ENCODE measurements at places on chromosomes 5 and 9. TPM values are rescaled to one million over a fixed set of nuclear protein-coding genes. Genes with fewer than 3 reads are reported as not detected.

OR1N2 gene
- 0.81 TPM for total RNA-seq

DNA sequence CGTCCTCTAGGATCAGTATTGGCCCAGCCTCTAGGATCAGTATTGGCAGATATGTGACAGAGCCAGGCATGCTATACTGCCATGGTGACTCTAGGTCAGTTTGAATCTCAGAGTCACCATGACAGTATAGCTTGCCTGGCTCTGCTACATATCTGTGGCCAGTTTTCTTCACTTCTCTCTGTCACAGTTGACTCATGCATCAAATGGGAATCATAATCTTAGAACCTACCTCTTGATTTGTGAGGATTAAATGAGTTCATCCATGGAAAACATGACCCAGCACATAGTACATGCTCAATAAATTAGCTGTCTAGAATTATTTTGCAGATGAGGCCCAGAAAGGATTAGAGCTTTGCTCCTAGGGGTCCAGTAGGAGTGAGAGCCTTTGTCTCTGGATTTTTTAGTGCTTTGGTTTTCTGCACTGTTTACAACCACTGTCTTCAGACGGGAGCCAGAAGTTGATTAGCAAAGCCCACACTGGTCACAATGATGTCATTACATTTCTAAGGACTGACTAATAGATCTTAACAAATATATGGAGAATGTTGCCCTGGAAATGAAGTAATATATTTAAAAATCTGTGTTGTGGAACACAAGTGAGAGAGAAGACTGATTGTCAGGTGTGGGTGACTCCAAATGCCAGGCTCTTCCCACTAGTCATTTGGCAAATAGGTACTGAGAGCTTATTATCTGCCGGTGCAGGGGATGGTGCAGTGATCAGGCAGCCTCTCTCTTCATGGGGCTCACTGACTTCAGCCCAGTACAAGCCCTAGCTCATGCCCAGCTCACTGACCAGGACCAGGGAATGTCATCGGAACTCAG, 76.0 kb downstream of the COL15A1 start:
- H3K4me3 ChIP-seq, result no peak overlapping the region
- DNase-seq, result no peak
- no peaks in the 10 kb centered on the region for H3K27me3 ChIP-seq
- H3K27ac ChIP-seq, result no peak overlapping the region
- H3K36me3 ChIP-seq, result no peaks in the 10 kb centered on the region
- no peaks in the 10 kb centered on the region for H3K4me1 ChIP-seq

GRCh38 chr5:71701407-71701806, 17.7 kb upstream of the CARTPT start:
- no peak overlapping the region for H3K4me3 ChIP-seq
- peaks cover 6% of the 10 kb centered on the region for H3K4me1 ChIP-seq
- peaks cover 1% of the 10 kb centered on the region for H3K27me3 ChIP-seq
- H3K27ac ChIP-seq, result no peak overlapping the region
- DNase-seq, result no peak

ADAMTSL1 gene
- total RNA-seq, result not detected

GRCh38 chr9:128072144-128073021, 4.4 kb downstream of the SLC25A25 start:
- H3K27ac ChIP-seq, result peak overlapping the region; percentile 78
- DNase-seq, result peak; percentile 50
- peak overlapping the region; percentile 82 for H3K4me3 ChIP-seq
- peaks cover 57% of the 10 kb centered on the region for H3K4me1 ChIP-seq
- H3K27me3 ChIP-seq, result no peaks in the 10 kb centered on the region

DCAF12 gene
- 21.5 TPM for total RNA-seq

- H3K4me3 ChIP-seq, result no peak overlapping the region
- DNase-seq, result no peak
- H3K36me3 ChIP-seq, result no peaks in the 10 kb centered on the region
- no peaks in the 10 kb centered on the region for H3K27me3 ChIP-seq
- no peak overlapping the region for H3K27ac ChIP-seq
- H3K4me1 ChIP-seq, result no peaks in the 10 kb centered on the region
Observed at GRCh38 chr5:14893381-14893780, 21.8 kb upstream of the ANKH start.

GRCh38 chr9:130090915-130091314, 37.2 kb downstream of the GPR107 start:
- H3K36me3 ChIP-seq, result peaks cover 52% of the 10 kb centered on the region
- H3K4me1 ChIP-seq, result no peaks in the 10 kb centered on the region
- no peak overlapping the region for H3K4me3 ChIP-seq
- H3K27ac ChIP-seq, result no peak overlapping the region

DNA sequence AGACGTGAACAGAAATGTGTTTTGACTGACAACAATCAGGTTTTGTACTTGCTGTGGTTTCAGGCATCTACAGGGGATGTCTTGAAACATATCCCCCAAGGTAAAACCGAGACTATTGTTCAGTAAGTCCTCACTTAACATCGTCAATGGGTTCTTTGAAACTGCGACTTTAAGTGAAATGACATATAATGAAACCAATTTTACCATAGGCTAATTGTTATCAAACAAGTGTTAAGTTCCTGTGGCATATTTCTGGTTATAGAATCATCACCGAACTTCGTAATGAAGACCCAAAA, 16.4 kb upstream of the OMD start:
- peak; percentile 57 for DNase-seq
- no peaks in the 10 kb centered on the region for H3K36me3 ChIP-seq
- H3K27ac ChIP-seq, result peak overlapping the region; percentile 66
- peak overlapping the region; percentile 74 for H3K4me3 ChIP-seq
- H3K4me1 ChIP-seq, result no peaks in the 10 kb centered on the region

DNA sequence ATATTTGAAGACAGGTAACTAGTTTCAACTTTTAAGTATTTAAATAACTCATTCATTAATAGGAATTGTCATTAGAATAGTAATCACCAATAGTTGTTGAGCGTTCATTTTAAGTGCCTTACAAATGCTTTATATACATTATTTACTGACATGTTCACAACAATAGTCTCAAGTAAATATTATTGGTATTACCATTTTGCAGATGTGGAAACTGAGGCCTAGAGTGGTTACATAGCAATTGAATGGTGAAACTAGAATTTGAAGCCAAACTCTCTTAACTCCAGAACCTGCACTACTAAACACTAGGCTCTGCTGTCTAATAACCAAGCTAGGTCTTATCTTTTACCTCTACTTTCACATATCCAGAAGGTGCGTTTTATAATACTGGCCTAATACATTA, 4.8 kb upstream of the HSPA9 start:
- no peak overlapping the region for H3K27ac ChIP-seq
- no peaks in the 10 kb centered on the region for H3K4me1 ChIP-seq
- DNase-seq, result no peak
- H3K27me3 ChIP-seq, result peaks cover 2% of the 10 kb centered on the region
- H3K4me3 ChIP-seq, result no peak overlapping the region

ABO gene
- 0.62 TPM for total RNA-seq

DNA sequence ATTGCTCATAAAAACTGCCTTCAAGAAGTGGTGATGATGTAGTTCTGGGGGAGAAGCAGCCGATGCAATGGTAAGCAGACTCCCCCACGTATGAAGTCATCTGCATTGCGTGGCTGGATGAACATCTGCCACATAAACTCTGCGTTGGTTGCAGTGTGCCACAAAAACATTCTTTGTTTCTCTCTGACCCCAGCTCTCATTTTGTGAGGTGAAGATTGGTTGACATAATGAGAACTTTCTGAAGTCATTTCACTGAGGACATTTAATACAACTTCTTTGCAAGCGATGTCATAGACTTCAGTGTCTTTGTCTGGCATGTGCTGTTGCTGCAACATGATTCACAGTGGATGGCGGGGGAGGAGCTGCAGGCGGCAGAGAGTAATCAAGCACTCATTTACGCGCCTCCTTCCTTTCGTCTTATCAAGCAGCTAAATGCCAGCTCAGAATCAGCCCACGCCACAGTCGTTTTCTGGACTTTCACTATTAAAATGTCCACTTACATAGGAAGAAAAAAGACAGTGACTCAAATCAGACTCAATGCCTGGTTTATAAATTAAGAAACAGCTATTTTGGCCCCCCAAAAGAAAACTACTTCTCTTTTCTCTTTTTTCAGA, 91.5 kb upstream of the NFIL3 start:
- no peaks in the 10 kb centered on the region for H3K36me3 ChIP-seq
- no peak overlapping the region for H3K27ac ChIP-seq
- H3K4me1 ChIP-seq, result no peaks in the 10 kb centered on the region

GRCh38 chr9:7980691-7981289, 181.2 kb upstream of the DMAC1 start:
- H3K4me1 ChIP-seq, result peaks cover 52% of the 10 kb centered on the region
- H3K27ac ChIP-seq, result no peak overlapping the region
- peak; percentile 47 for DNase-seq
- no peak overlapping the region for H3K4me3 ChIP-seq

DNA sequence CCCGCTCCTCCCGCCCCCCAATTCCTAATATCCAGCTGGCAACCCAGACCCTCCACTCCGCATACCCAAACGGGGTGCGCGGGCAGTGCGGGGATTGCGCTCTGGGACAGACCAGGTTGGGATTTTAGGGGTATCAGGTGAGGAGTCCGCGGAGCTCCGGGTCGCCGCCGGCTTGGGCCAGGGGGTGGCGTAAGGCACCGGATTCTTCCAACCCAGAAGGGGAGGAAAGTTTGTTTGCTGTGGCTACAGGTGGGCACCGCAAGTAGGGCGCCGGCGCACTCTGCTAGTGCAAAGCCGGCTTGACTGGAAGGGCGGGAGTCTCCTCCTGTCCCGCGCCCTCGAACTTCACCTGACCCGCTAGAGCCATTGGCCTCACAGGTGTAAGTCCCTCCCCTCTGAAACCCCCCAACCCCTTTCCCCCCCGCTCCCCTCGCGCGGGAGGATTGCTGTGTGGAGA, 709 bp downstream of the IQGAP2 start:
- H3K27ac ChIP-seq, result peak overlapping the region; percentile 93
- peaks cover 59% of the 10 kb centered on the region for H3K4me1 ChIP-seq
- H3K4me3 ChIP-seq, result peak overlapping the region; percentile 94
- H3K27me3 ChIP-seq, result no peaks in the 10 kb centered on the region
- peak; percentile 67 for DNase-seq
- no peaks in the 10 kb centered on the region for H3K36me3 ChIP-seq

DNA sequence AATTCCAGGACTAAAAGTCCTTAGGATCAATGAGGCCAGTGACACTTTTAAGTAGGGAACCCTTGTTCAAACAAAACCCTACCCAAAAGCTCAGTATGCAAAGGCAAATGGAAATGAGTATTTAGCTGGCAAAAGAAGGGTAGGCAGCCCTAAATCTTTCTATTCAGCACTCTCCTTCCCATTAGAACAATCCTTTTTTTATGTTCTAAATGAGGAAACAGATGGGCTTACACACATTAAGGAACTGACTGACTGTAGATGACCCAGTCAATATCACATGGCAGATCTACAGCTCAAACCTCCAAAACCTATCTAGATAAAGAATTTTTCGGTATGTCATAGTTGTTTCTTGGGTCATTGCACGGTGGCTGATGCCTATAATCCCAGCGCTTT, 7.2 kb downstream of the CSNK1A1 start:
- no peaks in the 10 kb centered on the region for H3K27me3 ChIP-seq
- no peak for DNase-seq
- H3K4me3 ChIP-seq, result peak overlapping the region; percentile 38

DNA sequence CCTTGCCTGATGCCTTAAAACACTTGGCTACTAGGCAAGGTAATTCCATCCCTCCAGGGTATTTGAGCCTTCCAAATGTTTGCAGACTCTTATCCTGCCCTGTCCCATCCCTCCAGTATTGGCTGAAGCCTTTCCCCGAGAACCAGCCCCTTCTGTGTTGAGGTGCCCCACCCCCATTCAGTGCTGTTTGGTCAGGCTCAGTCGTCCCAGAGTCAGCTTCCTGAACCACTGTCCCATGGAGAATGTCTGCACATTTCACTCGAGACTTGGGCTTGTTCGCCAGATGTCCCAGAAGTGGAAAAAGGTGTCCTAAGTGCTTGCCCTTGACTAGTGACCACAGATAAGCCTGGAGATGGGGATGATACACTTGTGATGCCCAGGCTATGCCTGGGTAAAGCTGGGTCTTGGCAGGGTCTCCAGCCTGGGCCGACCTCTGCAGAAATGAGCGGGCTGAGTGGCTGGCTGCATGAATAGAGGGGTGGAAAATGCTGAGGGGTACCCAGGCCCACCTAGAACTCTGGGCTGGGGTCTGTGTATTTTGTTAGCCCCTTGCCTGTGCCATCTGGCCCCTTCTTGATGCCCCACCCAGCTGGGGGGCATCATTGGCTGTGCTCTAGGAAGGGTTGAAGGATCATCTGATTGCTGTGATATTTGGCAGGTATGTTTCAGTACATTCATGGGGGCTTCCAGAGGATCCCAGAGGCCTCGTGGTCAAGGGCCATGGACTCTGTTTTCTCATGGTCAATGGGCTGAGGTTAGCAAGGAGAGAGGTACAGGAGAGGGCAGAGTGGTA, 178.4 kb downstream of the MACROH2A1 start:
- H3K36me3 ChIP-seq, result no peaks in the 10 kb centered on the region
- H3K4me3 ChIP-seq, result no peak overlapping the region
- no peak for DNase-seq
- no peak overlapping the region for H3K27ac ChIP-seq
- H3K27me3 ChIP-seq, result no peaks in the 10 kb centered on the region

SLC1A1 gene
- total RNA-seq, result 0.76 TPM

LCN1 gene
- total RNA-seq, result not detected

BRIX1 gene
- total RNA-seq, result 20.5 TPM

DNA sequence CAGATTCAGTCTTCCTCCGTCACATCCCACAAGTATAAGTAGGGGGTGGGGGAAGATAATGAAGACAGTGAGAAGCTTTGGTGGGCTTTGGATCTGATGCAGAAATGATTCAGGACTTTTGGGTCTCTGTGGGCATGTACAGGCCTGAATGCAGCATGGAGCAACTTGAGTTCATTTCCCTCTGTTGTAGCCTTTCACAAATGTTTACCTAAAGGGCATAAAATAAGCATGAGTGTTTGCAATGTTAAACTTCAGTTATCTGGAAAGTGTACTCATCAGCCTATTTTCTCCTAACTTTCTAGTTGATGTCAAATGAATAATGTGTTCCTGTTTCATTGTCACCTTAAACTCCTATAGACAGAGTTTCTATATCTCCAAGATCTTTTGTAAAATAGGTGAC, 39.3 kb downstream of the GARNL3 start:
- H3K36me3 ChIP-seq, result no peaks in the 10 kb centered on the region
- no peak overlapping the region for H3K4me3 ChIP-seq
- DNase-seq, result no peak
- no peak overlapping the region for H3K27ac ChIP-seq

DNA sequence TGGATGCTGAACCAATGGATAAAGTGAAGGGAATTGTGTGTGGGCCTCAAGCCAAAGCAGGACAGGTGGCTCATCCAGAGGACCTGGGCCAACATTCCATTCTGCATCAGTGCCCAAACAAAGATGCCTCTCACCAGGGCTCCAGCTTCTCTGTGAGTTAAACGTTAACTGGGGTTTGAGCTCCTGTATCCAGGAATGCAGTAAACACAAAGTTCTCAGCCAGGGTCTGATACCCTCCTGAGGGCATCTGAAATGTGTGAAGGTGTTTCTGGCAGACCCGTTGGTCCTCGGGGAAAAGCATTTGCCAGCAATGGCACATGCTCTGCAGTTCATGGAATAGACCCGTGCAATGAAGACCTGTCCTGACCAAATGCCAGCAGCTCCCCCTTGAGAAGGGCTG, 33.9 kb upstream of the AOPEP start:
- H3K36me3 ChIP-seq, result no peaks in the 10 kb centered on the region
- peaks cover 3% of the 10 kb centered on the region for H3K27me3 ChIP-seq
- no peak overlapping the region for H3K4me3 ChIP-seq
- no peak overlapping the region for H3K27ac ChIP-seq

- H3K4me3 ChIP-seq, result no peak overlapping the region
- no peak overlapping the region for H3K27ac ChIP-seq
- H3K4me1 ChIP-seq, result no peaks in the 10 kb centered on the region
- no peaks in the 10 kb centered on the region for H3K27me3 ChIP-seq
Observed at GRCh38 chr5:133234911-133235310, 183.1 kb downstream of the HSPA4 start.

LECT2 gene
- not detected for total RNA-seq

Data from CD4-positive, CD25-positive, alpha-beta regulatory T cell (primary cell).